Jurkat, Clone E6-1 (cell line): ENCODE measurements at places on chromosomes 7 and 10.

- DNase-seq: no peak
Observed at GRCh38 chr10:83963446-83963845, 175.9 kb upstream of the GHITM start.

GRCh38 chr10:104259456-104259855, 4.8 kb downstream of the GSTO1 start:
- DNase-seq: no peak

DNA sequence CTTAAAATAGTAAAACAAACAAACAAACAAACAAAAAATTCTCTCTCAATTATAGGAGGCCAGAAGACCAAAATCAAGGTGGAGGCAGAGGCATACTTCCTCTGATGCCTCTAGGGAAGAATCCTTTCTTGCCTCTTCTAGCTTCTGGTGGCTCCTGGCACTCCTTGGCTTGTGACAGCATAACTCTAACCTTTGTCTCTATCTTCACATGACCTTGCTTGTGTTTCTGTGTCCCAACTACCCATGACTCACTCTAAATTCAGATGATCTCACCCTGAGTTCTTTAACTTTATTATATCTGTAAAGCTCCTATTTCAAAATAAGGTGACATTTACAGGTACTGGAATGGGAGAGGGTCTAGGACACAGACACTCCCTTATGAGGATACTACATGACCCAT, 88.3 kb upstream of the ANTXRL start:
- DNase-seq: no peak

DNA sequence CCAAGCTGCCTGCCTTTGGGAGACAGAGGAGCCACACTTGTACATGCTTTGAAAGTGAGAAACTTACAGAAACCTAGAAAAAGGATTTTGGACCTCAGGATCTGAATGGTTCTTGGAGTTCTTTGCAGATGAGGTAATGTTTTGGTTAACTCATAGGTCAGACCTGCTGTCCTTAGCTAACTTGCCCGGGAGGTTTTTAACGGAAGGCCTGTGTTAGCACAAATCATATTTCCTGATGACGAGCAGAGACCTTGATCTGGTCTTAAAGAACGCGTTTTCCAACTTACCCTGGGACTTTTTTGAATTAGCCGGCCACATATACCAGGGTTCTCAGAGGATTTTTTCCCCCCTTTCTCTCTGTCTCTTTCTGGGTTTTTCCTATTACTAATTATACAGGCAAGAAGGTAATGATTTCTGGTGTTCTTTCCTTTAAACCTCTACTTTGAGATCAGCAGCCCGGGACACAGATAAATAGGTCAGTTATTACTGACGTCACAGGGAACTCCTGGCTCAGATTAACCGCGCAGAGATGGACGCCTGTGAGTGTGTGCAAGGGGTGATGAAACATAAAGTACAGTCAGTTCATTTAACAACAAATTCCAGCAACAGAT, 101.7 kb upstream of the KLF6 start:
- no peak for DNase-seq

DNA sequence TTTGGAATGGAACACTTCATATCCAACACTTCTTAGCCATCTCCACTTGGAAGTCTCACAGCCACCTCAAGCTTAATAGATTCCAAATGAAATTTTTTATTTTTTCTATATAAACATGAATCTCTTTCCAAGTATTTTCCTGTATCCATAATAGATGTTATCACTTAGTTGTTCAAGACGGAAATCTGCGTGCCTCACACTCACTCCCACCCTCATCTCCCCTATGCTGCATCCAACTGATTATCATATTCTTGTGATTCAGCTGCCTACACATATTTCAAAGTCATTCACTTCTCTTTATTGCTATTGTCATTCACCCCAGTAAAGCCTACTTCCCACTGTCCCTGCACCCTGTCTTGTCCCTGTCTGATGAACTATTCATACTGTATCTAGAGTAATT, 70.2 kb upstream of the MKX start:
- no peak for DNase-seq

DNA sequence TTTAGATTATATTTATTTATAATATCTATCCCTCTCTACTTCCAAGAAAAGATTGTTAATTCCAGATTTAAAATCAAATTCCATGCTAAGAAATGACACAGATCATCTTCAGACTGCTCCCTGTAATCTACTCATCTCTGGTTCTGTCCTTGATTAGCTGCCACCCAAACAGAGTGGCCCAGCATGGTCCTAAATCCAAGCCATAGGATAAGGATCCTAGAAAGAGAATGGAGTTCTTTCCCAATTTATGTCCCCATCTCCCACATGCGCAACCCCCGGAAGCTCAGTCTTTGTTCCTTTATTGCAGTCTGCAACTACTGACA, 23.4 kb upstream of the HDAC9 start:
- DNase-seq: no peak

- DNase-seq: no peak
Observed at GRCh38 chr10:59561477-59562121, 148.1 kb downstream of the SLC16A9 start.

GRCh38 chr7:3950249-3950648, 649.2 kb downstream of the SDK1 start:
- no peak for DNase-seq

GRCh38 chr7:100602889-100603725, 944 bp downstream of the PCOLCE start:
- DNase-seq: no peak
